ENCODE measurements at places on chromosomes 4 and X.

DNA sequence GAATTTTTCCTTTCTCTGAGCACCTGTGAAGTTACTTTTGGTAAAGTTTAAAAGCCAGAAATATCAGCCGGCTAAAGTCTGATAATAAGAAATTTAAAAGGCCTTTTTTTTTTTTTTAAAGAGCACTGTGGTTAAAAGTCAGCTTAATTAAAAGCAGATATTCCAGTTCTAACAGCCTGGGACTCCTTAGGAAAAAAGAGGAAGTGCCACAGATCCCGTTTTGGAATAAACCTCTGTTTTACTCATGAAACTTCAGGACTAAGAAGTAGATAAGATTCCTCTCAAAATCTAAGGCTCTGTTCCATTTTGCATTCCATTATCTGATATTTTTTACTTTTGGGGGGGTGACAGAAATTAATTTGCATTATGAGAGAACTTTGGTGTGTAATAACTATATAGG, 37.8 kb downstream of the ABCB7 start:
- no peak for DNase-seq

- DNase-seq: no peak
Measured at GRCh38 chr4:950136-951020, 18.1 kb downstream of the TMEM175 start.

DNA sequence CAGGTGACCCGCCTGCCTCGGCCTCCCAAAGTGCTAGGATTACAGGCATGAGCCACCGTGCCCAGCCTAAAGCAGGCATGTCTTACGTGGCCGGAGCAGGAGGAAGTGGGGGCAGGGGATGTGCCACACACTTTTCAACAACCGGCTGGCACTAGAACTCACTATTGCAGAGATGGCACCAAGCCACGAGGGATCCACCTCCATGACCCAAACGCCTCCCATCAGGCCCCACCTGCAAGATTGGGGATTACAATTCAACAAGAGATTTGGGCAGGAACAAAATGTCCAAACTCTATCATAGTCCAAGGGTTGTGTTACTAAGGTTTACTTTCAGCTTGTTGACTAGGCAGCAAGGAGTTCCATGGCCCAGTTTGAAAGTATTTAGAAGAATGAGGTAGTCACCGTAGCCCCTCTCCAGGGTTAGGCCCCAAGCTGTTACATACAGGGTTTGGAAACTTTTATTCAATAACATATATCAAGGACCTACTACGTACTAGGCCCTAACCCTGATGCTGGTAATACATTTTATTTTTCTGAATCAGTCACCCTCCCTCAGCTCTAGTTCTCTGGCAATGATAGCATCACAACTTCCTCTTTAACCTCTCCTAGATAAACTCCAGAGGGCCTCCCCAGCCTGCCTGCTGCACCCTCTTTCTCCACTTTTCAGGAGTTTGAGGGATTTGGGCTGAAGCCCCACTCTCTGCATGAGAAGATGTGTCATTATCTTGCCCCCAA, 18.0 kb upstream of the TBC1D14 start:
- DNase-seq: no peak

DNA sequence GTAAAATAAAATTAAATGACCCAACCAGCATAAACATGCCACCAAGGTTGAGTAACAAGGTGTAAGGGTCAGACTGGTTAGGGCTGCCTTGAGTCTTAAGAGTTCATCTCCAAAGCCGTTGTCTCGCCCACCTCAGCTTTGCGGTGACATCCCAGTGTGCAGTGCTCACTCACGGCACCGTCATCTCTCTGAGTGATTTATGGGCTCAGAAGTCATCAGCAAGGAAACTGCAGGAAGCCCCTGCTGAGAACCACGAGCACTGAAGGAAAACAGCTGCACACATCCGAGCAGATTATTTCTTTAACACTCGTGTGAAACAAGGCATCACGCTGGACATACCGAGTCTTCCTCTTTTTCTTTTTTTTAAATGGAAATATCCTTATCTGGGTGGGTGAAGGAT, 411.1 kb downstream of the TRIML1 start:
- DNase-seq: no peak

DNA sequence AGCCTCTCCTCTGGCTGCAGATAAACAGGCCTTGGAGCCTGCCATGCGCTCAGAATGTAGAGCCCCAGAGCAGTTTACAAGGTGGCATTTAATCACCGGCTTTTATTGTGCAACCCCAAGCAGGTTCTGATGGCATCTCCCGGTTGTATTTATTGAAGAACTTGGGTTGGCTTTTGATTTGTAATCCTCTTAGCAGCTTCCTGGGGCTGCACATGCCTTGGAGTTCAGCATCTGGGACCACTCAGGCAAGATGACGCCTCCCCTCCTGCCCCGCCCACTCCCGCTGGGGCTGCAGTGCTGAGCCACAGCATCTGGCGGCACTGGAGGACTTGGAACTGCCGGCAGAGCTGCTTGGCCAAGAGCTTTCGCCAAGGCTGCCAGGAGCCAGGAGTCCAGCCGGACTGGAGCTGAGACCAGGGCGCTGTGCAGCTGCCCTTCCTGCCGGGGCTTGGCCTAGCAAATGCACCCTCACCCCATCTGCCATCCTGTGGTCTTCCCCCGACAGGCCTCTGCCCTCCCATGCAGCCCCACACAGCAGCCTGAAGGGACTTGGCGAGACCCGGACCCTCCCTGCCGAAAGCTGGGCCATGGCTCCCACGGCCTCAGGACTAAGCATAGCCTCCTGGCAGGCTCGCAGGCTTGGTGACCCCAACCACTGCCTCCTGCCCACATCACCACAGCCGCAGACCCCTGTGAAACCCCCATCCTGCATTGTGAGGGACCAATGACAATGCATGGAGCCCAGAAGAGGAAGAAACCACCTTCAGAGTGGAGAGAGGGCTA, 5.4 kb downstream of the HTRA3 start:
- peak; percentile 63 for DNase-seq

GRCh38 chr4:101081695-101082369, 265.5 kb downstream of the PPP3CA start:
- no peak for DNase-seq

GRCh38 chrX:15675490-15675921, 10.9 kb upstream of the CLTRN start:
- DNase-seq: peak; percentile 49

- no peak for DNase-seq
Measured at GRCh38 chrX:2665387-2666304, 25.4 kb upstream of the CD99 start.

DNA sequence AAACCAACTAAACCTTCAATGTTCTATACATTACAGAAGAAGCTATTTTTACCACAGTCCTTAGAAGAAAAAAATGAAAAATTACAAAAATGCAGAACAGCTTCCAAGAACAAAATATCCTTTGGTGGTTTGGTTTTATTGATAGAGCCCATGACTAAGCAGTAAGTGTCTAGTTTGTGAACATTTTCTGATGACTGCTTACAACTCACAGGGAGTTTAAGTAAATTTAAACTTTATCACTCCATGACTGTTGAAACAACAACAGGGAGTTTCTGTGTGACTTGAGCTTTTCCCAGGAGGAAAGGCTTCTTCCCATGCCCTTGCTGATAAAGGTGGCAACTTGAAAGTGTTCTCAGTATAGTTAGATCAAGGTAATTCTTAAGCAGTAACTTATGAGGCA, 2.9 kb downstream of the PF4 start:
- DNase-seq: no peak

DNA sequence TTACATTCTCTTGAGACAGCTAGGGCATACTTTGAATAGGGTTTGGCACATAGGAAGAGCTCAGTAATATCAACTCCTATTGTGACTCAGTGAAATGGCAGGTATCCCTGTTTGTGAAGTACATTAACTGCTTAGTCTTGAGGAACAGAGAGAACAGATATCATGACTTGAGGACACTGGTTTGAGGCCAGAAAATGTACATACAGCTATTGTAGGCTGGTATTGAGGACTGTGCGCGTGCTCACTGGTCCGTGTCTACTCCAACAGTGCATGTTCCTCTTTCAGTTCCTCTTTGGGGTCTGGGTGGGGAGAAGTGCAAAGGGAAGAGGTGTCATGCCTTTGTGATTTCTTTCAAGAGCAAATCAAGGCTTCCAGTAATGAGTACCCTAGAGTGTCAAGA, 34.6 kb upstream of the TBC1D9 start:
- no peak for DNase-seq

DNA sequence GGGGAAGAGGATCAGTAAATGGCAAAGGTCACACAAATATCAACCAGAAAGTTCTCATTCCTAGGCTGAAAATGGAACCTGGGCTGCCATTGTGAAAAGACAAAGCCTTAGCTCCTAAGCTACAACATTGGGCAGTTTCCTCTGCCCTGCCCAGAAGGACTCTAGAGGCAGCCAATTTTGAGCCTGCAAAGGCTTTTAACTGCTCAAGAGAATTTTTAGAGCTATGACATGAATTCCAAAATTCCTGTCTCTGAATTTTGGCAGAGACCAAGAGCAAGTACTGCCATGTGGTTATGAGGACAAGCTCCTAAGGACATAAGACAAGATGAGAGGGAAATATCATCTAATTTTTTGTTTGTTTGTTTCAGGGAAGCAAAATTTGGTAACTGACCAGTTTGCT, 29.6 kb upstream of the IGFBP7 start:
- no peak for DNase-seq

DNA sequence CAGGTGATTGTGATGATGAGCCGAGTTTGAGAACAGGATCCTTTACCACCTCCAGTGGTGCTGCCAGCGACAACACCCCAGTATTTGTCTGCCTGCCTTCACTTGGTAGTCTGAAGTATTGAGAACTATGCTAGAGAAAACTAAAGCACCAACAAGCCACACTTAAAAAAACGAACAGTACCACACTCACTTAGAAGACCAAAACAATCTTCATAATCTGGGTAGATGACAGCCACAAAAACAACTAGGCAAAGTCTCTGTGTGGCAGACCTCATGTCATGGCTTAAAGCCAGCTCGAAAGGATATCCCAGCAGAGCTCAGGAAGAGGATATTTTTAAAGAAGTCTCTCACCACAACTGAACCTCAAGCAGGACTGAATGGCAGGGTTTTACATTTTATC, 236.0 kb downstream of the GPC3 start:
- no peak for DNase-seq

DNA sequence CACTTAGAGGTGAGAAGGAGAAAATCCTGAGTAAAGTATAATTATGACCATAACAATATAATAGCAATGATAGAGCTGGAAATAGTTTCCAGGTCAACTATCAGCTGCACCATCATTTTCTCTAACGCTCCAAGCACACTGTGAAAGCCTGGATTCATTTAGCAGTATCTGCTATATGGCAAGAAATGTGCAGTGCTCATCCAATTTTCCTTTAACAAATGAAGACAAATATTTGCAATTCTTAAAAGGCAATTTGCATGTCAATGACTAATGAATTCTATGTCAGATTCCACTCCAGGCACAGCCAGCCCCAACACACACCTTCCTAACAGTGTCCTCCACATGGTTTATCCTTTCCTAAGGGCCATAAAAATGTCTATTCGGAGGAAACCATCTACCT, 12.7 kb downstream of the PRSS12 start:
- no peak for DNase-seq

DNA sequence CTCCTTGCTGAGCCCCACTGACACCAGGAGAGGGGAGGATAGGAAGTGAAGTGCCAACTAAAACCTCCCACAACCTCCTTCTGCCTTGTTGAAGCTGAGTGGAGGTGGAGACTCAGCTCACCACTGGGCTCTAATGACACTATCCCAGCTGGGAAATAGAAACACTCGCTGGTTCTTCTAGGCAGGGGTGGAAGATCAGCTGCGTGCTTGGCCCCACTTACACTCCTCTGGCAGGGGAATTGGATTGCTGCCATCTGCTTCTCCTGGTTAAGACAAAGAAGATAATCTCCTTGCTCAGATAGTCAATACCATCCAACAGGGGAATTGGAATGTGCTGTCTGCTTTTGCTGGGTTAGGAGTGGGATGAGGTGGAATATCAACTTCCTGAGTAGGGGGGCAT, 392.5 kb downstream of the ZNF674 start:
- DNase-seq: no peak

- DNase-seq: no peak
Measured at GRCh38 chr4:41331224-41331623, 74.5 kb downstream of the UCHL1 start.

- no peak for DNase-seq
Measured at GRCh38 chr4:109207061-109207460, 95.4 kb downstream of the COL25A1 start.

DNA sequence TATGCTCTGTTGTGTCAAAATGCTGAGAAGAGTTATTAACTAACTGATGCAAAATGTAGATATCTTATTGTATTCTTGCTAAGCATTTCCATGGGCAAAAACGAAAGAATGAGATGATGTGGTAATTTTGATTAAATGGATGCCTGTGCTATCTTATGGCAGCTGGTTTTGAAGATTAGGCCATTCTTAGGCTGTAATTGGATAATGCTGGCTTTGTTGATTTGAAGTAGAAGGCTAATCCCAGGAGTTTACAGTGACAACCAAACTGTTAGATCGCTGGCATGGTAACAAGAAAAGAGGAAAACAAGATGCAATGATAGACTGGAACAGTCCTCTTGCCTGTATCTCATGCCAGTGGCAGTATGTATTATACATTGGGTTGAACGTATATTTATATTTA, 74.1 kb upstream of the WDR44 start:
- no peak for DNase-seq

GRCh38 chr4:85092536-85092935, 126.0 kb upstream of the WDFY3 start:
- DNase-seq: no peak

- DNase-seq: no peak
Measured at GRCh38 chr4:150950657-150951288, 64.3 kb downstream of the LRBA start.

DNA sequence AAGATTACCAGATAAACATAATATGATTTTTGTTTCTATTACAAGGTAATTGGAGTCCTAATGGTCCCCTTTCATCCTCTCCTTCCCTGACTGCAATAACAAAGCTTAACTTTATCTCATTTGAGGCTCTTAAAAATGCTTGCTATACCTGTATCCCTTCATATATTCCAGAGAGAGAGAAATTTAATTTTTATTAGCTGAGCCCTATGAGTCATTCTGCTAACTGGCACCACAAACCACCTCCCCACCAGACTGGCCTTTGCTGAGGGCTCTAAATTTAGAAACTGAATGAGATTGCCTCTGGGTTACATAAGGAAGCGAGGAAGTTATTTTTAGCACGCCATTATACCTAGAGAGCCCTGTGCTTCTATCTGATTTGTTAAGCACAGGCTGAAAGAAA, 27.4 kb downstream of the CBLL2 start:
- DNase-seq: no peak

DNA sequence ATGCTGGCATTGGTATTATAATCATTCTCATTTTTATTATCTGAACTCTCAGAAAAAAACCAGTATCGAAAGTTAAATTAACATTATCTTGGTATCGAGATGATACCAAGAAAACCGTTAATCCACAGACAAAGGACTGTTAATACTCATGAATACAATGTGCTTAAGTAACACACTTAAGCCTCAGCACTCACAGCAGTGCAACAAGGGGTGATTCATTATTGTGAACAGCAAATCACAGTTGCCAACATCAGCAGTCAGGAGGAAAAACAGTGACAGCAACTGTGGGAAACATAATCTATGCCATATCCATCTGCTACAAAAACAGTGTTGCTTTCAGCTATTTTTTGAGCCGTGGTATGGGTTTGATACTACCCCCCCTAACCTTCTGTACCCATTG, 210.9 kb upstream of the ATOH1 start:
- DNase-seq: no peak

GRCh38 chr4:42617030-42617429, 39.9 kb downstream of the ATP8A1 start:
- no peak for DNase-seq
